Upper lobe of left lung (tissue), 6 donors: ENCODE measurements at places on chromosomes 4 and X. TPM values are rescaled to one million over a fixed set of nuclear protein-coding genes. Genes with fewer than 3 reads are reported as not detected.
A peak's percentile ranks its signal among the peaks of the same experiment; 100 is the strongest.

- H3K27me3 ChIP-seq, result no peaks in the 10 kb centered on the region
- no peaks in the 10 kb centered on the region for H3K36me3 ChIP-seq
- H3K27ac ChIP-seq, result no peak overlapping the region
- no peak for DNase-seq
- no peaks in the 10 kb centered on the region for H3K4me1 ChIP-seq
- H3K4me3 ChIP-seq, result no peak overlapping the region
Observed at GRCh38 chrX:114095789-114096188, 488.1 kb upstream of the HTR2C start.

The MAB21L2 gene
- total RNA-seq, result not detected

GRCh38 chrX:101736651-101737050 lies 77.0 kb upstream of the ARMCX2 start:
- H3K4me1 ChIP-seq, result no peaks in the 10 kb centered on the region
- no peaks in the 10 kb centered on the region for H3K27me3 ChIP-seq
- no peak overlapping the region for H3K4me3 ChIP-seq
- H3K27ac ChIP-seq, result no peak overlapping the region

GRCh38 chr4:6147441-6147840 lies 52.9 kb downstream of the JAKMIP1 start:
- no peaks in the 10 kb centered on the region for H3K27me3 ChIP-seq
- H3K4me1 ChIP-seq, result no peaks in the 10 kb centered on the region
- no peak for DNase-seq
- H3K36me3 ChIP-seq, result no peaks in the 10 kb centered on the region

- H3K27ac ChIP-seq, result peak overlapping the region; percentile 91
- no peak for DNase-seq
Observed at GRCh38 chr4:106315476-106315967, 487 bp downstream of the TBCK start.

GRCh38 chr4:86848732-86849619 lies at the start of gene SLC10A6:
Gene SLC10A6, minus strand, starts transcription at chr4:86849384. Its CDS starts 269 bp downstream, at chr4:86849115.
- no peak for DNase-seq
- H3K27me3 ChIP-seq, result no peaks in the 10 kb centered on the region
- no peak within 1 kb of the TSS for H3K4me3 ChIP-seq
- H3K27ac ChIP-seq, result no peak within 1 kb of the TSS
- H3K4me1 ChIP-seq, result no peaks in the 10 kb centered on the region

DNA sequence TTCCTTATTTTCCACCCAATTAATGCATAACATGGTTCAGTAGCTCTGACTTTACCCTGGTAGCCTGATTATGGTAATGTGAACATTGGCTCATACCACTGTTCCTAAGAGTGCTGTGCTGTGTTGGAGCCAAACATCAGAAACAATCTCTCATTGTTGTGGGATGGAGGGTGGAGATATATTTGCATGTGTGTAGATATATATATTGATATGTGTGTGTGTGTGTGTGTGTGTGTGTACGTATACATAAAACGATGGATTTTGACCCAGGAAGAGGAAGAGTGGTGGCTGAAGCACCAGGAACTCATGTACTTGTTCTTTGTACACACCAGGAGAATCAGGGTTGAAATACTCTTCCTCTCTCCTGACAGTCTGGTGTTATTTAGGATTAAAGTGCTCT lies 247.7 kb downstream of the IL15 start:
- H3K27me3 ChIP-seq, result no peaks in the 10 kb centered on the region
- H3K4me3 ChIP-seq, result no peak overlapping the region
- no peak overlapping the region for H3K27ac ChIP-seq
- H3K4me1 ChIP-seq, result no peaks in the 10 kb centered on the region
- no peak for DNase-seq
- no peaks in the 10 kb centered on the region for H3K36me3 ChIP-seq

- H3K4me1 ChIP-seq, result no peaks in the 10 kb centered on the region
- no peak for DNase-seq
- H3K27me3 ChIP-seq, result no peaks in the 10 kb centered on the region
- no peak overlapping the region for H3K27ac ChIP-seq
- no peak overlapping the region for H3K4me3 ChIP-seq
Observed at GRCh38 chr4:70269674-70270073, 27.3 kb downstream of the CSN3 start.

- H3K4me3 ChIP-seq, result no peak overlapping the region
- no peaks in the 10 kb centered on the region for H3K27me3 ChIP-seq
- no peak overlapping the region for H3K27ac ChIP-seq
- H3K4me1 ChIP-seq, result no peaks in the 10 kb centered on the region
Observed at GRCh38 chr4:172680691-172681090, 487.9 kb upstream of the GALNT7 start.

DNA sequence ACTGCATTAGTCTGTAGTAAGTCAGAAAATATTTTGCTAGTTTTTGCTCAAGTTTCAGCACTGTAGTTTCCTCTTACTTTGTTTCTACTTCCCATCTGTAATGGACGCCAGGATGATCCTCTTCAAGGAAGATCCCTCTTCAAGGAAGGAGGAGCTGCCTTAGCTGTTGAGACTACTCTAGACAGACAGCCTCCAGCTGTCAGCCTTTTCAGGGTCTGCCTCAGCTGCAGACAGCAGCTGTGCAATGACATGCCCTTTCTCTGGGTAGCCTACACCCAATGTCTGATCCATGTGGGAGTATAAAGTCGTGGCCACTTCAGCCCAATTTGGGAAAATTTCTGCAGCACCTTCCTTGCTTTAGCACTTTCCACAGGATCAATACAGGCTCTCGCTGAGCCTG lies 281.0 kb upstream of the MAOA start:
- H3K27me3 ChIP-seq, result no peaks in the 10 kb centered on the region
- no peaks in the 10 kb centered on the region for H3K4me1 ChIP-seq
- DNase-seq, result no peak

DNA sequence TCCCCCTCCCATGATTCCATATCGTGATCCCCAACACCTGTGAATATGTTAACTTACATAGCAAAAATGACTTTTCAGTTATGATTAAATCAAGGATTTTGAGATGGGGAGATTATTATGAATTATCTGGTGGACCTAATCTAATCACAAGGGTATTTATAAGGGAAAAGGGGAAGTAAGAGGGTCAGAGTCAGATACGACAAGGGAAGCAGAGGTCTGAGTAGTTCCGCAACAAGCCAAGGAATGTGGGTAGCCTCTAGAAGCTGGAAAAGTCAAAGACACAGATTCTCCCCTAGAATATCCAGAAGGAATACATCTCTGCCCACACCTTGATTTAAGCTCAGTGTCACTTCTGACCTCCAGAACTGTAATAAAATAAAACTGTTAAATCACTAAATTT lies 1.0 kb upstream of the IL13RA1 start:
- H3K4me1 ChIP-seq, result peaks cover 28% of the 10 kb centered on the region
- H3K27me3 ChIP-seq, result no peaks in the 10 kb centered on the region
- no peaks in the 10 kb centered on the region for H3K36me3 ChIP-seq
- no peak overlapping the region for H3K4me3 ChIP-seq

- H3K4me1 ChIP-seq, result peaks cover 10% of the 10 kb centered on the region
- DNase-seq, result no peak
- H3K27me3 ChIP-seq, result no peaks in the 10 kb centered on the region
Observed at GRCh38 chr4:173214231-173214630, 45.6 kb downstream of the GALNT7 start.

DNA sequence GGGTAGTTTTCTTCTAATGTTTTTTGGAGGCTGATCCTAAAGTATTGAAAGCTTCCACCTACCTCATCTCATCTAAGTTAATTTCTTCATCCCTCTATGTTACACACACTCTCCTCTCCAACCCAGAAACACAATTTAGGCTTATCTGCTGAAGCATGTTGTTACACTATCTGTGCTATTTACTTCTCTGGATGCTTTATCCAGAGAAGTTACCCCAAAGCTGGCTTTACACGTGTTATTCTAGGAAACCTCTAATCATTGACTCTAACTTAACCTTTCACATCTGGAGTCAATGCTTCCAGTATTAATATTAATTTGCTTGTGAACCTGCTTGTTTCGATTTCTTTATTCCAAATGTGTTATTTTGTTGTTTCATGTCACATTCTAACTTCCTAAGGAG lies 87.3 kb upstream of the NMU start:
- H3K4me1 ChIP-seq, result no peaks in the 10 kb centered on the region
- no peak for DNase-seq
- H3K36me3 ChIP-seq, result no peaks in the 10 kb centered on the region
- no peak overlapping the region for H3K4me3 ChIP-seq

DNA sequence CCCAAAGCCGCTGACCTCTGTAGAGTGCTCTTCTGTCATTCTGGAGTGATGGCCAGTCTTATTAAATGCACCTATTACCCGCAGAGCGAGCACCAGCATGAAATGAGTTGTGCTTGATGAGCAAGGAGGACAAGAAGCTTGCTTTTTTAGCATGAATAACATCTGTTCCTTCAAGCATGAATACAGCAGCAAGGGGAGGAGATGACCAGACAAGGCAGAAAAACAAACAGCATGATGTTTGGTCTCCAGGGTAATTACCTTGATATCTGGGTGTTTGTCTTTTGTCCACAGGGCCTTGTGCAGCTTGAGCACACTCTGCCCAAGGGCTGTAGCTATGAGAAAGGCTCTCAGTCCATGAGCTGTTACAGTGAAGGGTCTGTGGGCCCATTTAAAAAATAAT lies 324.8 kb upstream of the DDX53 start:
- DNase-seq, result no peak
- no peaks in the 10 kb centered on the region for H3K4me1 ChIP-seq
- no peaks in the 10 kb centered on the region for H3K36me3 ChIP-seq
- H3K27me3 ChIP-seq, result no peaks in the 10 kb centered on the region

The IL9R gene
- total RNA-seq, result 2.7 TPM

DNA sequence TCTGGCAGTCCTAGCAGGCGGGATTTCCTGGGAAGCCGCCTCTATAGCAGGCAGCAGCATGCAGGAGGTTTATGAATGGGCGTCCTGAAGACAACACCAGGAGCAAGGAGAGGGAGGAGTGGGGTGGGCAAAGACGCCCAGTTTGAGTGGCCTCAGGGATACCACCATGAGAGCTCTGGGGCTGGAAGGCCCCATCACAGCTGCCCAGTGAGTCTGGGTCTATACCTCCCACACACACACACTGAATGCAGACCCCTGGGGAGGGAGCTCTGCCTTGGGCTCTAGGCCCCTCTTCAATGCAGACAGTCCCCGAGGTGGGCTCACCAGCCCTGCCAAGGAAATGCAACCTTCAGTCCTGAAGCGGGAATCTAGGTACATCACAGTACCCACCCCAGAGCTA lies 98.6 kb downstream of the AFAP1 start:
- no peaks in the 10 kb centered on the region for H3K36me3 ChIP-seq
- H3K27me3 ChIP-seq, result no peaks in the 10 kb centered on the region
- H3K4me1 ChIP-seq, result peaks cover 3% of the 10 kb centered on the region
- H3K27ac ChIP-seq, result no peak overlapping the region
- no peak for DNase-seq
- H3K4me3 ChIP-seq, result no peak overlapping the region

DNA sequence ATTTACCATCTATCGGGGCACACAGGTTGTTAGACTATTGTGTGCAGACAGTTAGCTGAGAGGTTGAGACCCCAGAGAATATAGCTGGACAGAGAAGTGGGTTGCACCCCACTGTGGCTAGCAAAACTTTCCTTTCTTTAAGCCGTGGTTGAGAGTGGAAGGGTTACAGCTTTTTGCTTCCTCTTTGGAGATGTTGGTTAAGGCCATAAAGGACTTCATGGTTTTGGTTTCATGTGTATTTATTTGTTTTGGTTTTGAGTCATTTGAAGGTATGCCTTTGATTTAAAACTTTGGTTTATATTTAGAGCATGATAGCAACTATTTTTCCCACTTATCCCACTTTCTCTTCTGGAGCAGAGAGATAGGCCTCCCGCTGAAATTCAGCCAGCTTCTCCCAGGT lies 274.3 kb upstream of the IL1RAPL1 start:
- no peaks in the 10 kb centered on the region for H3K27me3 ChIP-seq
- no peak overlapping the region for H3K4me3 ChIP-seq
- no peak for DNase-seq
- no peak overlapping the region for H3K27ac ChIP-seq
- no peaks in the 10 kb centered on the region for H3K36me3 ChIP-seq

DNA sequence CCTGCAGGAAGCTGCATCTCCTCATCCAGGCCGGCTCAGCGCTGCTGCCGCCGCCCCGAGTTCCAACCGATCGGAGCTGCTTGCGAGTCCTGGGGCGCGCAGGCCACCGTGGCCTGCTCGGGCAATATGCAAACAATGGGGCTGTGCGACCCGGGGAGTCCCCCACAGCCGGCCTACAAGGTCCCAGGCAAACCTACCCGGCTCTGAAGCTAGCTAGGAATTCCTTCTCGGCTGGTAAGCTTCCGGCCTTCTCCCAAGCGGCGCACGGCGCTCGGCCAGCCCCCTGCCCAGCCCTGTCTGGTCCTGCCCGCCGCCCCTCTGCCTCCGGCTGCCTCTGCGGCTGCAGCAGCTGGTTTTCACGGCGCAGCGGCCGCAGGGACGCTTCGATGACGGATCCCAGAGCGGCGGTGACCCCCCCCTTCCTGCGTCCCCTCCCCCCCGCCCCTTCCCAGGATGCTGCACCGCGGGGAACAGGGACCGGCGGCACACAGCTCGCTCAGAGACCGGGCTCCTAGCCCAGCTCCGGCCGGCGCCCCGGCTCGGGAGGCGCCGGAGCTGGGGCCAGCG lies 59.4 kb downstream of the TSC22D3 start:
- no peaks in the 10 kb centered on the region for H3K27me3 ChIP-seq
- peaks cover 16% of the 10 kb centered on the region for H3K36me3 ChIP-seq
- peak; percentile 89 for DNase-seq
- H3K4me3 ChIP-seq, result peak overlapping the region; percentile 45

- no peaks in the 10 kb centered on the region for H3K4me1 ChIP-seq
- H3K36me3 ChIP-seq, result no peaks in the 10 kb centered on the region
- H3K27ac ChIP-seq, result no peak overlapping the region
- no peak overlapping the region for H3K4me3 ChIP-seq
Observed at GRCh38 chr4:153936121-153936520, 147.2 kb upstream of the SFRP2 start.

- H3K27ac ChIP-seq, result no peak overlapping the region
- no peaks in the 10 kb centered on the region for H3K27me3 ChIP-seq
- H3K4me3 ChIP-seq, result no peak overlapping the region
- no peaks in the 10 kb centered on the region for H3K36me3 ChIP-seq
- no peak for DNase-seq
- no peaks in the 10 kb centered on the region for H3K4me1 ChIP-seq
Observed at GRCh38 chr4:85362550-85362949, 112.4 kb upstream of the ARHGAP24 start.

- H3K27ac ChIP-seq, result no peak overlapping the region
- no peak for DNase-seq
- no peaks in the 10 kb centered on the region for H3K4me1 ChIP-seq
Observed at GRCh38 chr4:4735136-4735750, 124.2 kb upstream of the MSX1 start.

DNA sequence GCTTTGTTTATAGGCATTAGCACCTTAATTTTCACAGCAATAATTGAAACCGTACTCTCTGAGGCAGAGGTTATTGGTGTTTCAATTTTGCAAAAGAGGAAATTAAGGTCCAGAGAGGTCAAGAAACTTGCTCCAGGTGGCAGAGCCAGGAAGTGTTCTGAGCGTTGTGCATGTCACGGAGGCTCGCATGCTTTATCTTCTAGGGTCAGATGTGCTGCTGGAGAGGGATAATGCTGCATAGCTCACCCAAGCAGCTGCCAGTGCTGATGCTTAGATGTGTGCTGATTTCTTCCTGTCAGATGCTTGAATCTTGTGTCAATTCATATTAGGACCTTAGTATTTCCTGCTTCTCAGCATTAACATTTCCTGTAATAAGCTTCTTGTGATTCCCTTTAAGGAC lies 13.0 kb upstream of the FGF5 start:
- no peaks in the 10 kb centered on the region for H3K36me3 ChIP-seq
- DNase-seq, result no peak
- H3K27me3 ChIP-seq, result no peaks in the 10 kb centered on the region

GRCh38 chr4:86633854-86634253 lies 39.7 kb downstream of the PTPN13 start:
- no peaks in the 10 kb centered on the region for H3K27me3 ChIP-seq
- no peak overlapping the region for H3K27ac ChIP-seq

The NOCT gene
- total RNA-seq, result 6.2 TPM

The TEC gene
- total RNA-seq, result 6.4 TPM
